ENCODE measurements at places on chromosomes 7 and 10.

DNA sequence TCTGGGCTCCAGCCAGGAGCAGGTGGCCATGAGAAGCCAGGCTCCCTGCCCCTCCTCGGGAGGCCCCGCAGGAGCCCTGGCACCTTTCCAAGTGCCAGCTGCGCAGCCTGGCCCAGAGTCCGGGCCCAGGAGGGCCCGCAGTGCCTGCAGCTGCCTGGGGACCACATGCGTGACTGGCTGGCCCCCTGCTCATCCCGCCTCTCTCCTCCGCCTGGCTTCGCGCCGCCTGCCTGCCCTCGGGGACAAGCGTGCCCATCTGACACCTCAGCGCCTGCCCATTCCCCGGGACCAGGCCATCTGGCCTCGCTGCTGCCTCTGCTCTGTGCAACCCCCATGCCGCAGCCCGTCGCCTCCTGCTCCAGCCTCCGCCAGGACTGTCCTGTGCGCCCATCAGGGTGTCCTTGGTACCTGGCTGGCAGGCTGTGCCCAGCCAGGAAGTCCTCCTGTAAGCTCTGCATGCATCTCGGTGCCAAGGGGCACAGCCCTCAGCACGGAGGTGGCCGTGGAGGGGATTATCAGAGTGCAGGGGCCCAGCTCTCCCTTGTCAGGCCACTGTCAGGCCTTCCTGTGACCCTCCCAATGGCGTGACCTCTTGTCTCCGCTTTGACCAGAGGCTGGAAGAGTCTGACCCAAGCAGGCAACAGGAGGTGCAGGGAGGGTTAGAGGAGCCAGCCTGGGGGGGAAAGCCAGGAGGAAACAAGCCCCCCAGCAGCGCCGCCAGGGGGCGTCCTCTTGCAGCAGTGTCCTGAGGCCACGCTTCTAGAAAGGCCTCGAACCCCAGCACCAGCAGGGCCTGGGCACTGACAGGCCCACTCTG is 50.5 kb downstream of the TMEM209 start:
- no peak for DNase-seq

DNA sequence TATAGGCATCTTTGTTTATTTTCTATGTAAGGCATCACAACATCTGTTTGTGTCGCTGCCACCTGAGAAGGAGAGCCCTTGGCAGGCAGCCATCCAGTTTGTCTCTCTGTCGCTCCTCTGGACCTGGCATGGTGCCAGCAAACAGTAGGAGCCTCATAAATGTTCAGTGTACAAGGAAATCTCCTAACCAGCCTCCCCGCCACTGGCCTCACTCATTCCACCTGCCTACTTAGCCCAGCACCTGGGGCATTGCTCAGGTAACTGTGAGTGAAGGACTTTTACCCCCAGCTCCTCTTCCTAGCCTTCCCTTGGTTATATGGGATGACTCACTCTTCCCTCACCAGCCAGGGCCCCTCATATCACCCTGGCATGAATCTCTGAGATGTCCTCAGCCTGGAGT is 61.7 kb upstream of the NPTX2 start:
- no peak for DNase-seq

- no peak for DNase-seq
Measured at GRCh38 chr7:45691155-45691656, 117.0 kb downstream of the ADCY1 start.

- no peak for DNase-seq
Measured at GRCh38 chr7:155348806-155349205, 51.1 kb downstream of the INSIG1 start.

DNA sequence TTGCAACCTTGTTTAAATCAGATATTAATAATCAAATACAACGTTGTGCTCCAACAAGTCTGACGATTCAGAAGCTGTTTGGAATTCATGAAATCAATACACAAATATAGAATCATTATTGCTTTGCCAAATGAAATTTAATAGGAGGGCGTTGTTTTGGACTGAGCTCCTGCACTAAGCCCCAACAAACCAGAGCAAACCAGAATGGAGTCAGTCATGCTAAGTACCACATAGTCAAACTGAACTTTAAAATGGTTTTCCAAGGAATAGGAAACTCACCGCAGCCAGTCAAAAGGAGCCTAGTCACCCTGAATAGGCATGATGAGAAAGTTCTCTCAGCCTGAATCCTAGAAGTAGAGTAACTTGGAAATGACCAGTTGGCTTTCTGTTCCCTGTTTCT is 53.7 kb downstream of the HACD1 start:
- no peak for DNase-seq

DNA sequence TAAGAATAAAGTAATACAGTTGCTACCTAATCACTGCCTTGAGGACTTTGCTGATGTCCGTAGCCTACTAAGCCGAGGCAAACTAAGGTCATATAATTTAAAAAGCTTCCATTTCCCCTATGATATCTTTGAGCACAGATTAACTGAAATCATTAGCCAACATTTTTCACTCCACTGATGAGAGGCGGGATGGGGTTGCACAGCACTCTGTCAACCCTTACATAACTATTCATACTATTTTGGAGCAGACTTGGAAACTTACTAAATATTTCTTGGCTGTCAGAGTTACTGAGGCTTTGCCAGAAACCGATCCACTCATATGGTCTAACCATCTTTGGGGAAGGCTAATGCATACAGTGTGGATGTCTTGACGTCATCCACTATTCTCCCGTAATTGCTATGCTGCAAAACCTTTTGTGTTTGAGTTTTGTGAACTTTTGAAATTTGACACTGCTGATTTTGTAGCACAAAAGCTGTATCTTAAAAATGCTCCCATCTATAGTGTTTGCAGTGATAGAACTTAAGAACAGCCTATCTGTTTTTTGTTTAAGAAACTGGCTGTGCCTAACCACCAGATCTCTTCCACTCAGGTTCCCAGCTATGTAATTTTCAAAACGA is 248.7 kb downstream of the TSPAN12 start:
- no peak for DNase-seq

DNA sequence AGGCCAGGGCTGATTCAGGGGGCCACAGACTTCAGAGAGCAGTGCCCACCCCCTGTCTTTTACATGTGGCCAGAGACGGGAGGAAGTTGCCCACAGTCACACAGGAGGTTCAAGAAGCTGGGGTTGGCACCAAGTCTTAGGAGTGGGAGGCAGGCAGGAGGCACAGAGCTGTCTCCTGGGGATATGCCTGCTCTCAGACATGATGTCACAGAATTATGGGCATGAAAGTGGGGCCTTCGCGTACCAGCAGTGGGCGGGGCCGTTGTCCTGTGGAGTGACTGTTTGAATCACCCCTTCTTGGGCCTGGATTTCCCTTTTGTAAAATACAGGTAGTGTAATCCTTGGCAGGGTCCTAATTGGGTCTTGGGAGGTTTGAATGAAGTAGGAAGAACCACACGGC is 81.2 kb upstream of the PPIF start:
- DNase-seq = no peak

GRCh38 chr10:2610946-2611345 is 456.4 kb upstream of the PFKP start:
- DNase-seq = no peak

DNA sequence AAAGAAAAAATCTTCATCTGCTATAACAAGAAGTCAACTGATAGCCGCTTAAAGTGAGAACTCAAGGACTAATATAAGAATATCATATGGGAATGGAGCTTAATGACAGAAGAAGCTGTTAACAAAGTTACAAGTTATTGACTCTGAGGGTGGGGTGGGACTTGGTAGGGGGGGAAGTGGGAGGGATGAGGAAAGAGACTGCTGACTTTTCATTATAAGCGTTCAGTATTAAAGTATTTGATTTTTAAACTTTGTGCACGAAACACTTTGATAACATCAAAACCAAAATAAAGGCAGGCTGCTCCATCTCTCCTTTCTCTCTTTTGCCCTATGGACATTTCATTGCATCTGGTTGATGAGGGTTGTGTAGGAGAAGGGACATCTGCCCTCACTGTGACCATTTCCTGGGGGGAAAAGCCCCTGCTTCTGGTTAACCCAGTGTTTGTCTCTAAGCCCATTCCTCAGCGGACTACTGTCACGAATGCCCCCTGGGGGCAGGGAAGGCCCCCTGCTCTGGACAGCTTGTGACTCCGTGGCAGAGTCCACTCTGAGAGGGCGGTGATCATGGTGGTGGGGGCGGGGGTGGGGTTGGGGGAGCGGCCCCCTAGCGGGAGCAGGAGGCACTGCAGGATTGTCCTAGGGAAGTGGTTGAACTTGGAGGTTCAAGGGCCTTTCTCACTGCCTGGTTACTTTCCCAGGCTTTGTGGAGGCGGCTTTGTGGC is 17.4 kb downstream of the SLC13A4 start:
- DNase-seq = no peak

DNA sequence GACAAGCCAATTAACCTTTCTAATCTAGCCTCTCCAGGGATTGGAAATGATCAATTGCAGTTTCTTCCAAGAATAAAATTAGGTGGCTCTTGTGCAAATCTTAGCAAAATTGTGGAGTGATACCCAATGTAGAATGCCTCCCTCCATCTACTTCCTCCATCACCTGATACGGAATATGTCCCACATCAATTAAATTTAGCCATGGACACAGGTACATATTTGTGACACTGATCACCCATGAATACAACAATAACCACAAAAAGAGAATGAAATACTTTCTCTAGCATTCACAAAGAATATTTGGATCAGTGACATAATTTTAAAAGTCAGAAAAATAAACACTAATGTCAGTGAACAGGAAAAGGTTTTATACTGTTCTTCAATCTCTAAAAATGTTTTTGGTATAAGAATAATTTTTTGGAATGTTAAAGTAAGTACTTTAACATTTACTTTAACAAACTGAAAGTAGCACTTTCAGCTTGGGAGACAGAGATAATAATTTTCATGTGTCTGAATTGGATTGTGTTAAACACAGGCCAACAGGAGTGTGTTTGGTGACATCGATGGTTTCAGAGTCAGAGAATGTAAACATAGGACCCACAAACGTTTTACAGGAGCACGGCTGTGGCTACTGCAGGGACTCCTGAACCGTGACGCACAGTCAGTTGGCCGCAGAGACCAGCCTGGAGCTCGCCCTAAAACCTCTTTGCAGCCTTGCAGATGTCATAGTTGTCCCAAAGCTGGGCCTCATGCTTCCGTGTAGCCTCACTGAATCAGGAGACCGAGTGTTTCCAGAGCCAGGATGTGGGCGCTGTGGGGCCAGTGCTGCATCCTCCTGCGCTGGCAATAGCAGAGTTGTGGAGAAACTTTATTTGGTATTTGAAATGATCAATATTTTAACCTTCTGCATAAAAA is 7.2 kb downstream of the RBM20 start:
- no peak for DNase-seq
